Osteocyte (in vitro differentiated cells): ENCODE measurements at places on chromosomes 5 and 9. TPM values are rescaled to one million over a fixed set of nuclear protein-coding genes. Genes with fewer than 3 reads are reported as not detected.

SLC1A1 gene
- 6.8 and 7.0 TPM in 2 replicates for total RNA-seq

VCAN gene
- 67.0 and 67.5 TPM in 2 replicates for total RNA-seq

DNA sequence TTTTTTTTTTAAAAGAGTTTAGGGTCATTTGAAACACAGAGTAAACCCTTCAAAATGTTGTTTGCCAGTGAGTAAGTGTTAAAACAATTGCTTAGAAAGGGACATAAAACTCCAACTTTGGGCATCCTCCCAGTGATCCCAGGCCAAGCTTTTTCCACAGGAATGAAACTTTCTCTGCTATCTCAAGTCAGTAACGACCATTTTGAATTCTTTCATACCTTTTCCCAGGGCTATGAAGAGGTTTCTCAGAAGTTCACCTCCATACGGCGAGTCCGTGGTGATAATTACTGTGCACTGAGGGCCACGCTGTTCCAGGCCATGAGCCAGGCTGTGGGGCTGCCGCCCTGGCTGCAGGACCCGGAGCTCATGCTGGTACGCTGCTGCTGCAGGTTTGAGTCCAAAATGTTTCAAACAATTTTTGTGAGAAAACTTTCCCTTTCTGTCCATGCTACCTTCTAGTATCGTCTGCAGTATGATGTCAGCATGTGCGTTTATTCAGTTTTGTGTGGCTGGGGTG lies 16.8 kb downstream of the OTULIN start:
- no peak for DNase-seq

WWC1 gene
- total RNA-seq, result 2.2 and 3.6 TPM in 2 replicates

ADCY2 gene
- total RNA-seq, result not detected in 2 replicates
